ENCODE measurements at places on chromosomes 11 and 22.

- no peak for DNase-seq
These were observed 137.3 kb upstream of the TENM4 start for GRCh38 chr11:79578116-79578515.

DNA sequence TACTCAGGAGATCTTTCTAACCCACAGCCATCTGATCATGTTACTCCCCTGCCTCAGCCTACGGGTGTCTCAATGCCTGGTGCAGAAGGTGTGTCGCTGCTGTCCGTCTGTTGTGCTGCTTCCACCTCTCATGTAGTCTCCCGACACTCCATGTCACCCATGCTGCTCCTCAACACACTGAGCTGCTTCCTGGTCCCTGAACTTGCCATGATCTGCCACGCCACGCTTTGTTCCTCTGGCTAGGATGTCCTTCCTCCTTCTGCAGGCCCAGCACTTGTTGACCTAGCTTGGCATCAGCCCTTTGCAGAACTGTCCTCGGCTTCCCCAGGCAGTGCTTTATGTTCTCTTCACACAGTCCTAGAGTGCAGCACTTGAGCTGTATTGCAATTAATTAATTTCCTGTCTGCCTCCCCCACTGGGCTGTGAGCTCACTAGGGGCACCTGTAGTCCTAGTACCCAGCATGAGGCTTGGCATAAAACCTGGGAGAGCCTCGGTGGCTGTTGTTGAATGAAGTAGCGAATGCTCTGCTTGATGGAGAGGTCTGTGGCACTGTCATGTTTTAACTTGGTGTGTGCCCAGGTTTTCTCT, 9.5 kb downstream of the GTPBP1 start:
- no peak for DNase-seq

DNA sequence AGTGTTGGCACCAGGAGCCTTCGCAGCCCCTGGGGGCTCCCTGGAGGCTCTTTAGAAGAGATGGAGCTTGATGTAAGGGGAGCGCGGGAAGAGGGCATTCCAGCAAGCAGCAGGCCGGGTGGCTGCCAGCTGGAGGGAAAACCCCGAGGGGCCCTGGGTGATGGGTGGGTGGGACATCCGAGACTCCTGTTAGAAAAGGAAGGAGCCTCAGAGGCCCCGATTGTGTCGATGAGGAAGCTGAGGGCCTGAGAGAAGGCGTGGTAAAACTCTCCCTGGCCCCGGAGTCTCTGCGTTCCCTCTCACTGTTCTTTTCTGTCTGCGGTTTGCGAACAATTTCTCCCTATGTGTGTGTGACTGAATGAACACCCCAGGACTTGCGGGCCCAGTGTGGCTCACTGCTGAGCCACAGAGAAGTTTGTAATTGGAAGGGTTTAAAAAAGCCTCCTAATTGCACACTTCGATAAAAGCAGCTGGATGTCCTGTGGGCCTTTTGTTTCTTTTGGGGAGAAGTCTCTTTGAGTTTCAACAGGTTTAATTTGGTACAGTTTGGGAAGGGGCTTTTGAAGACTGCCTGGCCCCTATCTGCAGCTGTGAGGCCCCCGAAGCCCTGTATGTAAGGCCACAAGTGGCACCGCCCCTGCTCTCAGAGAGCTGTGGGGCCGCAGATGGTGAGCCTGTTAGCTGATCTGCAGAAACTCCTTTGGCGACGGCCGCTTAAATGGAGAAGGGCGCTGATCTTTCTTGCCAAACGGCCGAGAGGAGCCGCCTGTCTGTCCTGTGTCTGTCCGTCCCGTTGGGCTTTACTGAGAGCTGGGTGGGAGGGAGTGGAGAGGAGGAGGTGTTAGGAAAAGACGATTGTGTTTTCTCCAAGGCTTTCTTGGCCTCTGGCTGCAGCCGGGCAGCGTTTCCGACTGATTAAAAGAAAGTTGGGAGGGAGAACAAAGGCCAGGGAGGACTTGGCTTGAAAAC, 2.0 kb downstream of the FBLN1 start:
- peak; percentile 45 for DNase-seq

DNA sequence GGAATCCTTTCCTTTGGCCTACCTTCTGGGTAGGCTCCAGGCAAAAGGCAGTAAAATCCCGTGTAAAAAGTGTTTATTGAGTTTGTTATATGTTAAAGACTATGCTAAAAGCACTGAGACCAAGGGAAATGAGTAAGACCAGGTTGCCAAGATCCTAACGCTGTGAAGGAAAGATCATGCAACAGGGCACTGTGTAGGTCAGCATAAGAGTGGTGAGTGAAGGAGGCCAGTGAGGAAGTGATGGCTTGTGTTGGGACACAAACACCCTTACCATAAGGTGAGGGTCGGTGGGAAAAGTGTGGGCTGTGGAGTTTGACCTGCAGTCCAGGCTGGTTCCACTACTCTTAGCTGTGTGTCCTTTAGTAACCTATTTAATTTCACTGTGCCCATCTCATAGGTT, 202.1 kb downstream of the DBX1 start:
- no peak for DNase-seq

DNA sequence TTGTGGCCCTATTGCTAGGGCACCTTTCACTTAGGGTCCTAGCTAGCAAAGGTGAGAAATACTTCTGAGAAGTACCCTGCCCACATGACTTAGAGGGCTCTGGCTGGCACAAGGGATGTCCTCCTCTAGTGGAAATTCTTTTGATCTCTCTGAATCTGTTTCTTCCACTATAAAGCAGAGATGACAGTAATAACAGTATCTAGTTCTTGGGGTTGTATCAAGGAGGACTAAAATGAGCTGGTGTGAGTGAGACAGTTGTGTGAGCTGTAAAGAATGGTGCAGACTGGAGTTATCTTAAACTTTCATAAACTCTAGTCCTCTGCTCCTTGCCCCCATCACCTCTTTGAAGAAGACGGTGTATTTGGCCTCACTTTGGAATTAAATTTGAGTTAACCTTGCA, 157.8 kb upstream of the PLET1 start:
- no peak for DNase-seq

GRCh38 chr11:96943970-96944369, 554.2 kb downstream of the JRKL start:
- no peak for DNase-seq

- DNase-seq = no peak
These were observed 369 bp downstream of the XRRA1 start for GRCh38 chr11:74948546-74948897.

- DNase-seq = no peak
These were observed 37.5 kb downstream of the FAM227A start for GRCh38 chr22:38618682-38619081.

DNA sequence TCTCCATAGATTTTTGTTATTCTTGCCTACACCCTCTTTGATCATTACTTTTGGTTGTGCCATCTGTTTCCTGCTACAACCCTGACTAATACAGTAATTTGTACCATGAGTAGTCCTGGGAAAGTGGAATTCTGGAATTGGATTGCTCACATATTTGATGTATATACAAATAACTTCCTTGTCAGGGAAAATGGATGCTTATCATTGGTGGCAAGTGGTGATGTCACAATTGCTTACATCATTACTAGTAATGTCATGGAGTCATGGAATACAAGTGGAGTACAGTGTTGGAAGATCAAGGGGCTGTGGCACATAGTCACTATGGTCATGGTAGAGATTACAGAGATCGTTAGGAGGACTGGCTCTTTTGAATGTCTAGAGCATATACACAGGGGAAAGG, 24.4 kb downstream of the AASDHPPT start:
- DNase-seq = no peak

DNA sequence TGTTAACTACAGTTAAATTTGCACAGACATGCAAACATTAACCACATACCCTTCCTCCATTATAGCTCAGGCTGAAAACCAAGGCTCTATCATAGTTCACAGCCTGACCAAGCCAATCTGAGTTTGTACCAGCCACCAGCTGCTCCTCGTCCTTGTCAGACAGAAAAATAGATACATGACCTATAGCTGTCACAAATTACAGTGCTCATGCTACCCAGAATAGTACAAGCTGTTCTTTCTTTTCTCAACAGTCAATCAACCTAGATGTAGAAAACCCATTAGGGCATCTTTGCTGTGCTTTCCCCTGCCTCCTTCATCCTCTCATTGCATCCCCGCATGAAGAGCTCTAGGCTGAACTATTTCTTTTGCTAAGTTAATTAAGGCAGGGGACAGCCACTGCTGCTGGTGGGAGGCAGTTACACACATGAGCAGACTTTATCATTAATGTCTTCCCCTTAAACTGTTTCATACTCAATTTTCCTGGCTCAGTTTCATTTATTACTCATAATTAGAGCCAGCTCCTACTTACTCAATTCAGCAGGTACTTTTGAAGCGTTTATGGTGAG, 148.3 kb downstream of the TRPC6 start:
- no peak for DNase-seq

DNA sequence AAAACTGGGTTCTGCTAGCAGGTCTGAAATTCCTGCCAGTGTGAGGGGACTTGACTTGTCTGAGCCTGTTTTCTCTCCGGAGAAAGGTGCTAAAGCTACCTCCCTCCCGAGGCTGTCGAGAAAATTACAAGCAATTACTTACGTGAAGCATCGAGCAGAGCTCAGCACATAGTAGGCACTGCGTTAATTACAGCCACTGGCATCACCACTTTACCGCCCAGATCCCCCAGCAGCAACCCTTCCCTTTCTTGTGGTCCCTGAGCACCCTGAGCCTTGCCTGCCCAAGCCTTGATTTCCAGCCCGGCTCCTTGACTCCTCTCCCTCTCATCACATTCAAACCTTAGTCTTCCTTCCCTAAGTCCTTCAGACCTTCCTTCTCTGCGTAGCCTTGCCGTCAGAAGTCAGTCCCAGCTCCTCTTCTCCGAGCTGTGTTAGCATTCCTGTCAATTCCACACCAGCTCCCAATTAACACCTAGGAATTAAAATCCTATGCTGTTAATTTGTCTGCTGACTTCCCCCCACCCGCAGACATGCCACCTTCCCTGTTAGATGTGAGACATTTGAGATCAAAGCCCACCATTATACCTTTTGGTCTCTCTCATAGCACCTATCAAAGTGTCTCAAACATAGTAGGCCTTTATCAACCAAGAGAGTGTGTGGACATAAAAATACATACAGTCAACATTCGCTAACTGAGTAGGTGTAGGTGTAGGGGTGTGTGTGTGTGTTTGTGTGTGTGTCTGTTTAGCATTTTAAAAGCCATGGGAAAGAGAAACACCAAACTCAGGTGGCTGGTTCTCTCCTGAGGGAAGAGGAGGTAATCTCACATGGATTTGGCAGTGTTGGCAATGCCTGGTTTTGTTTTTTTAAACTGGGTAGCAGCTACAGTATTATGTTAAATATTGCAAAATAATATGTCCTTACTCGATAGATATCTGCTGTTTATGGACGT, 2.8 kb upstream of the KCNJ5 start:
- DNase-seq = no peak

GRCh38 chr22:40182231-40182835, 4.6 kb downstream of the TNRC6B start:
- DNase-seq = no peak

DNA sequence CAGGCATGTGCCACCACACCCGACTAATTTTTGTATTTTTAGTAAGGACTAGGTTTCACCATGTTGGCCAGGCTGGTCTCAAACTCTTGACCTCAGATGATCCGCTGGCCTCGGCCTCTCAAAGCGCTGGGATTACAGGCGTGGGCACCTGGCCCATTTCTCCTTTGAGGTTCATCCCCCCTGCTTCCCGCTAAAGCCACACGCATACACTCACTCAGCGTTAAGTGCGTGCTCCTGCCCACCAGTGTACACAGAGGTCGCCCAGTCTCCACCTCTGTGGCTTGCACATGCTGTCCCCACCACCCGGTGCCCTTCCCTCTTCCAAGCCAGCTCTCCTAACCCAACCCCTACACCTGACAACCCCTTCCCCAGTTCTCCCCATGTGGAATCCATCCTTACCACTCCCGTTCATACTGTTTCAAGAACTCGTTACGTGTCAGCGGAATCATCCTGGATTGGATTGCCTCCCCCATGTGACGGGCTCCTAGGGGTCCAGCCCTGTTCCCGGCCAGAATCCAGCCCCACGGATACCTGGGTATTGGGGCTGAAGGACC, 15.7 kb upstream of the CYTH4 start:
- no peak for DNase-seq

GRCh38 chr22:47047321-47048122, 285.1 kb downstream of the TBC1D22A start:
- DNase-seq = no peak

- DNase-seq = no peak
These were observed 44.9 kb upstream of the DRD2 start for GRCh38 chr11:113519989-113520613.

GRCh38 chr11:128716661-128717210, 22.9 kb downstream of the FLI1 start:
- no peak for DNase-seq

DNA sequence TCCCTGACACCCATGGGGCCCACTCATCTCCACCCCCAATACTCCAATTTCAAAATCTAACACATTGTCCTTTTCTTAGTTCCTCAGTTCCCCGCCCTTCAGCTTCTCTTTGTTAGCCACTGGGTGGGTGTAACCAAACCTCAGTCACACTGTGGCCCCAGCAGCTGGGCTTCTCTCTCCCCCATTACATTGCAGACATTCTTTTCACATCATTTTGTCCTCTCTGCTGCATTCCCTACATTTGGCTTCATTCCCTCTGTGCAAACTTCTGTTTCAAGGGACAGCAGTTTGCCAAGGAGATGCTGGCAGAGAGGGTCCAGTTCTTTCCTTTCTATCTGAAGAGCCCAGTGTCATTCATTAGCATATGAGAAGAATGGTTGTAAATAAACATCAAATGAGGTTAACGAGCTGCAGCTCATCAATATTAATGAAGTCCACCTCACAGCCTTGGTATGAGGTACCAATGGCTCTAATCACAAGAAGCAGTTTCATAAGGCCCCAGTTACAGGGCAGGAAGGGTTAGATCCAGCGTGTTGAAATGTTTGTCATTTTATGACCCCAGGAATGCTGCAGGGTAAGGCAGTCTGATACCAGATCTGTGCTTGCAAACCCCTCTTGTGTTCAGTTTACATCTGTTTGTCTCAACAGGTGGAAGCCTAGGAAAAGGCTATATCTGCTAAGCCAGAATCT, 72.3 kb downstream of the ARFGAP2 start:
- no peak for DNase-seq

DNA sequence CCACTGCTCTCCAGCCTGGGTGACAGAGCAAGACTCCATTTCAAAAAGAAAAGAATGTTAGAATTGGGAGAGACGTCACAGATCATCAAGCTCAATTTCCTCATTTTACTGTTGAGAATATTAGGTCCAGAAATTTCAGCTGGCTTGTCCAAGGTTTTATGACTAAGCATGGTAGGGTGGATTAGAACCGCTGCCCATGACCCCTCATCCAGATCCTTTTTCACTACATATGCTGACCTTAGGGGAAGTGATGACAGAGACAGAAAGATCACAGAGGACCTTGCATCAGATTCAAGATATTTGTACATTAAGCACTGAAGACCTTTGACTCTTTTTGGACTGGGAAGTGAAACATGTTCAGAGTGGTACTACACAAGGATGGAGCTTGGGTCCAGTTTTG, 134.5 kb downstream of the ADAMTS15 start:
- no peak for DNase-seq

DNA sequence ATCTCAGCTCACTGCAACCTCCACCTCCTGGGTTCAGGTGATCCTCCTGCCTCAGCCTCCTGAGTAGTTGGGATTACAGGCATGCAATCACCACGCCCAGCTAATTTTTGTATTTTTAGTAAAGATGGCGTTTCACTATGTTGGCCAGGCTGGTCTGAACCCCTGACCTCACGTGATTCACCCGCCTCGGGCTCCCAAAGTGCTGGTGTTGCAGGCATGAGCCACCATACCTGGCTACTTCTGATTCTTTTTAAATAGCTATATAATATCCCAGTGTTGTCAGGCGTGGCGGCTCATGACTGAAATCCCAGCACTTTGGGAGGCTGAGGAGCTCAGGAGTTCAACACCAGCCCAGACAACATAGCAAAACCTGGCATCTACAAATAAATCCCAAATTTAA, 20.7 kb downstream of the TMEM41B start:
- DNase-seq = no peak

All from left cardiac atrium (tissue), 4 donors.